Heart left ventricle (tissue), 16 donors: ENCODE measurements at places on chromosomes 2 and 18. TPM values are rescaled to one million over a fixed set of nuclear protein-coding genes. Genes with fewer than 3 reads are reported as not detected.

Gene QPCT
- 4.0 TPM for polyA plus RNA-seq

Gene GREB1L
- 4.0 TPM for polyA plus RNA-seq

Gene CHRNG
- polyA plus RNA-seq: not detected

Gene UGT1A9
- not detected for polyA plus RNA-seq

Gene ASB18
- 6.7 TPM for polyA plus RNA-seq

Gene BUB1
- polyA plus RNA-seq: 0.49 TPM

Gene CHST9
- 2.4 TPM for polyA plus RNA-seq

Gene RGPD4
- not detected for polyA plus RNA-seq

Gene TCF23
- 0.04 TPM for polyA plus RNA-seq

Gene IHH
- not detected for polyA plus RNA-seq

Gene CRYGD
- not detected for polyA plus RNA-seq

Gene ABCG8
- polyA plus RNA-seq: not detected

Gene MSTN
- polyA plus RNA-seq: 0.08 TPM

Gene SLC35F6
- 28.3 TPM for polyA plus RNA-seq
